Activated CD8-positive, alpha-beta T cell treated with anti-CD3 and anti-CD28 coated beads for 36 hours (primary cell): ENCODE measurements at places on chromosomes 11 and 22. TPM values are rescaled to one million over a fixed set of nuclear protein-coding genes. Genes with fewer than 3 reads are reported as not detected.

The CRYBA4 gene
- total RNA-seq = not detected

DNA sequence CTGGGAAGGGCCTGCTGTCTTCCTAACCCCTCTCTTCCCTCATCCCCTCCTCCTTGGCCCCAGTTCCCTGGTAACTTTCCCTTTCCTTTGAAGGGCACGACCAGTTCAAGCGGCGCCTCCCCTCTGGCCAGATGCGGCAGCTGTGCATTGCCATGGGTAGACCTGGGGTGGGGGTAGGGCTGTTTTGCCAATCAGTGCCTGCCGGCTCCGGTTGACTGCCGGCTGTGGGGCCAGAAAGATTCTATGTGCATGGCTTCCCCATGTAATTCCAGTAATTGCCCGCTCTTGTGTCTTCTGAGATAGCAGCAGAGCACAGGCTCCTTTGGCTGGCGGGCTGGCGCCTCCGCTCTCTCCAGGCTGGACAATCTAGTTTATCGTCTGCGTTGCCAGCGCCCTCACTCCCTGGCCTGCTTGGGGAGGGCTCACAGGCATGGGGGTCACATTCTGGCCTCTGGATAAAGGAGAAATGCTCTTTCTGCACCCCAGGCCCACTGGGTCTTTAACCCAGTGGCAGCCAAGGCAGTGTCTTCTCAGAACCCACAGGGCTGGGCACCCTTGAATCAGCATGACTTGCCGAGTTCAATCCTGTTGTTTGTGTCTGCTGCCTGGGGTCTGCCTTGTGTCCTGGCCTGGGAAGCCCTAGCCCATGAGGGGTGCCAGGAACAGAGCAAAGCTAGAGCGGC lies 9.4 kb downstream of the SIDT2 start:
- DNase-seq = no peak

DNA sequence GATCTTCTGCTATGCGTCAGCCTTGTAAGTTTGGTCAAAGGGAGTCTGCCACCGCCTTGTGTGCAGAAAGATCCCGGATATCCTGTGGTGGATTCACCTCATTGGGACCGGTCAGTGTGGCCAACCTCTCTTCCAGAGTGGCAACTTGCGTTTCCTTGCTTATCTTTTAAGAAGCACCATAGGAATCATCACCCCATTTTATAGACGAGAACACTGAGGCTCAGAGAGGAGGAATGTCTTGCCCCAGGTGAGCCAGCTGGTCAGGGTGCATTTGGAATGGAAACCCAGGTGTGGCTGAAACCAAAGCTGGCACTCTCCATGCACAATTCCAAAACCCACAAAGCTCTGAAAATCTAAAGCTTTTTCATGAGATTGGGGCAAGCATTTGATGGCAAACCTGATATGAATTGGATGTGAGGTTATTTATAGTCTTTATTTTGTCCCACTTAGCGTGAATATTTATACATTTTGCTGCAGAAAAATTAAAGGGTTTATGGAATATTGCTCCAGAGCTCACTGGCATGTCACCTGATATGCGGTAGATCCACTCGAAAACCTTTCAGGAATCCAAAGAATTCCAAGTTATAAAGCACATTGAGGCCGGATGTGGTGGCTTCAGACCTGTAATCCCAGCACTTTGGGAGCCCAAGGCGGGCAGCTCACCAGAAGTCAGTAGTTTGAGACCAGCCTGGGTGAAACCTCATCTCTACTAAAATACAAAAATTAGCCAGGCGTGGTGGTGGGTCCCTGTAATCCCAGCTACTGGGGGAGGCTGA lies 12.1 kb upstream of the EIF3D start:
- DNase-seq = no peak

DNA sequence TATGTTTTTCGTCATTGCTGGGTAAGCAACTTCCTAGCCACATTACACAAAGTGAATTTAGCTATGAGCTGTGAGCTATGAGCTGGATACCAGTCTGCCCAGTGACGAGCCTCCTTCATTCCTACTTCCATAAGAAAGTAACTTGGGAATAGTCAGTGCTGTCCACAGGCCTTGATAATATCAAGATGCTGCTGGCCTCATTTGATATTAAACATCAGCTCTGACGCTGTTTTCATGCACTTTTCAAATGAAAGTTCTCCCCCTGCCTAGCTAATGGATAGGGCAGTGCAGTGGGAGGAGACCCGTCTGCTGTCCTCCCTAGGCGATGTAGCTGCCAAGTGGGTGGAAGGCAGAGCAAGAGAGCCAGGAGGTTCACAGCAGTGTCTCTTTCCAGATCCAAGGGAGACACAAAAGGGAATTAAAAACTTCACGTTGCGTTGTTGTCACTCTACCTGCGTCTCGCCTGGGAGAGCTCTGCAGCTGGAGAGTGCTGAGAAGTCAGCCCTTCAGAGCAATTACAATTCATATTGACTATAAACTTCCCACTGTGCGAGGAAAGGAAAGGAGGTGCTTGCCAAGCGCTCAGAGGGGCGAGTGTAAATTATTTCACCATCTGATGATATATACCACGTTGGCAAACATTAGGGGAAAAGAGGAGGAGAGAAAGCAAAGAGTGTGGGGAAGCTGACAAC lies 861.4 kb downstream of the NTM start:
- no peak for DNase-seq

GRCh38 chr11:2976294-2977063 lies 15.7 kb downstream of the NAP1L4 start:
- no peak for DNase-seq

DNA sequence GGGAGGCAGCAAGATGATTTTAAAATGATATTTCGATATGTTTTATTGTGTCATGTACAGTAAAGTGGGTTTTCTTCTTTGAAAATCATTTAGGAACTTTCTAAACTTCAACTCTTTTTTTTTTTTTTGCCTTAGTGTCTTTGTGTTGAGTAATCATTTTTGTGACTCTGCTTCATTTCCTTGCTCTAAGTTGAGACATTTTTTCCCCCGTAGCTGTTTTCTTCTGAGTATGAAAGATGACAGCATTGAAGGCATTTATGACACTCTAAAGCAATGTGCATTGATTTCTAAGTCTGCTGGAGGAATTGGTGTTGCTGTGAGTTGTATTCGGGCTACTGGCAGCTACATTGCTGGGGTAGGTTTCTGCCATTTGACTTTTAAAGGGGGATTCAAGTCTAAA lies 23.5 kb downstream of the RRM1 start:
- no peak for DNase-seq

The CSNK2A3 gene
- 4.2 TPM for total RNA-seq

DNA sequence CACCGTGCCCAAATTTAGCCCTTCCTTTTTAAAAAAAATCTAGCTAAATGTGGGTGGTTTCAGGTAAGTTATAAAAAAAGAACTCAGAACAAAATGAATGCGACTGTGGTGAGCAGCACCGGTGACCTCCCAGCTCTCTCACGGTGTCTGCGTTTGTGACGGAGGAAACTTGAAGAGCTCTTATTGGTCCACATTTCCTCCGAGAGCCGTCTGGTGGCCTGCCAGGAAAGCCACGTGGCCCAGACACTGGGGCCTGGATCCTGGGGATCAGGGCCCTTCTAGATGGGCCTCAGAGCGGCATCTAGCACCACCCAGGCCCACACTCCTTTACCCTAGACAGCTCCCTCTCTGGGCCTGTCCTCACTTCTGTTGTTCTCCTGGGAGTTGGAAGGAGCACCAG lies 39.5 kb downstream of the B3GAT1 start:
- DNase-seq = no peak

GRCh38 chr11:5275369-5276110 lies 5.8 kb upstream of the HBE1 start:
- no peak for DNase-seq

GRCh38 chr11:60184824-60185511 lies 2.1 kb upstream of the MS4A6A start:
- DNase-seq = no peak

The SOX6 gene
- 0.36 TPM for total RNA-seq

The RAPSN gene
- 0.81 TPM for total RNA-seq

DNA sequence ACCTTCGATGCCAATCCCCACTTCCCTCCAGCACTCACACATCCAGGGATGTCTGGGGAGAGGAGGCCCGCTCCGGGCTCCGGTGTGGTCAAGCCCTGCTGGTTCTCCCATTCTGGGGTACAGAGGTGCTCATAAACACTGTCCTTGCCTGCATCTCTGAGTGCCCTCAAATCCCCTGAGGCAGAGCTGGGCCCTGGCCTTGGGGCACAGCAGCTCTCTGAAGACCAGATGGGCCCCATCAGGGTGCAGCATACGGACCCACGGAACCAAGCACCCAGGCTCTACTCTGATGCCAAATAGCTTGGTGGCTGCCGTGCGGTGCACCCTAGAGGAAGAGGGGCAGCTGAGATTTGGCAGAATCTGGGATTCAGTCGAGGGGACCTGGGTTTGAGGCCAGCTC lies 35.7 kb upstream of the NNMT start:
- DNase-seq = no peak

GRCh38 chr11:130997278-130997677 lies 81.0 kb upstream of the SNX19 start:
- no peak for DNase-seq

GRCh38 chr22:29300807-29301601 lies 5.4 kb upstream of the GAS2L1 start:
- DNase-seq = no peak

- no peak for DNase-seq
Observed at GRCh38 chr11:31424652-31425051, 55.0 kb downstream of the DNAJC24 start.

DNA sequence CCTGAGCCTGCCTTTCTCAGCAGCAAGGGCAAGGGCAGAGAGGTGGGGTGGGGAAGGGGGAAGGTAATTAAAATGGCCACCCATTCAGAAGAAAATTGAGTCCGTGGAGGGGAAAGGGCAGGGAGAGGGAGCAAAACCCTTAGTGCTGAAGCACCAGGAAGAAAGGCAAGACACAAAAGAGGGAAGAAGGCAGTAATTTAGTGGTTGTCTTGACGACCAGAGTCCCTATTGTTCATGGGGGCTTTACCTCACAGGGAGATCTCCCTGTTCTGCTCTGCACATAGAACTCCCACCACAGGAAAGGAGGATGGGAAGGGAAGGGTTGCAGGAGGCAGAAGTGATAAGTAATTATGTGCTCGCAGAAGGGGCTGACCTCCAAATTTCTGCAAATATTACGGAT lies 23.4 kb downstream of the SNX19 start:
- DNase-seq = no peak

The SPON1 gene
- 1.4 TPM for total RNA-seq

The MMP3 gene
- not detected for total RNA-seq

- DNase-seq = no peak
Observed at GRCh38 chr11:2458321-2458720, 13.5 kb downstream of the KCNQ1 start.

GRCh38 chr11:12163181-12163941 lies 53.0 kb downstream of the MICAL2 start:
- no peak for DNase-seq

- DNase-seq = no peak
Observed at GRCh38 chr22:42801252-42802080, 55.6 kb downstream of the ARFGAP3 start.

The EXPH5 gene
- 2.9 TPM for total RNA-seq

- DNase-seq = no peak
Observed at GRCh38 chr11:43486141-43486540, 127.4 kb downstream of the TTC17 start.

GRCh38 chr11:111245425-111245824 lies at the start of gene POU2AF2:
TSS of gene POU2AF2 (plus strand) at chr11:111245725. CDS start at chr11:111245854, 129 bp downstream.
- no peak for DNase-seq

The TRIM29 gene
- not detected for total RNA-seq

DNA sequence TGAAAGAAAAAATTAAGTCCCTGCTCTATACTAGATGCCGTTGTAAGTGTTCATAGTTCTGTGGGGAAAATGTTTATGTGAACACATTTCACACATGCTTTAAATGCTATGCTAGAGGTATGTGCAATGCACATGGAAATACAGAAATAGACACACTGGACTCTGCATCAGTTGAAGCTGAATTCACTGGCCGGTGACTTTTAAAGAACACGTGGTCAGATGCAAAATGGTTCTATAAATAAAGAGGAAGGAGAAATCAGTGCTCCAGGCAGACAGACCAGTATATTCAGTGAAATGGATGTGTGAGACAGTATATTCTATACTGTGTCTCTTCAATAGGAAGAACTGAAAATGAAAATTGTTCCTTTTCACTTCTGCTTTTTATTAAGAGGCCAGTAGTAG lies 29.9 kb downstream of the TRPC6 start:
- DNase-seq = no peak

- DNase-seq = no peak
Observed at GRCh38 chr11:112175599-112175952, 264 bp downstream of the BCO2 start.

The CLCF1 gene
- 0.81 TPM for total RNA-seq

GRCh38 chr11:27497284-27497866 lies 9.2 kb downstream of the LIN7C start:
- DNase-seq = no peak

GRCh38 chr22:24830205-24830979 lies 24.4 kb downstream of the SGSM1 start:
- DNase-seq = no peak

DNA sequence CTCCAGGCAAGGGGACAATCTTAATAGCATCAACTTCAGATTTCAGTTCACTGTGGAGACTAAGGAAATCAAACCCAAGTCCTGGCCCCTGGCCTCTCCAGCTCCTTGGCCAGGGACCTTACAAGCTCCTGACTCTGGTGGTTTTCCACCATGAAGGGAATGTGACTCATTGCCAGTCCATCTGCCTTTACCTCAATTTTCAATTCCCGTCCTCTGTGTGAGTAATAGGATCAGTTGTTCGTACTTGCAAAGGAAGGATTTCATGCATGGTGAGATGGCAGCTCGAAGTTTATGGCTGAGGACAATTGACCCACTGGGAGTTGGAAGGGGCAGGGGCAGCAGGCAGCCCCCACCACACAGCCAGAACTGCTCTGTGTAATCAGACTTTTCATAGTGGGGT lies 42.5 kb downstream of the INSC start:
- DNase-seq = no peak

DNA sequence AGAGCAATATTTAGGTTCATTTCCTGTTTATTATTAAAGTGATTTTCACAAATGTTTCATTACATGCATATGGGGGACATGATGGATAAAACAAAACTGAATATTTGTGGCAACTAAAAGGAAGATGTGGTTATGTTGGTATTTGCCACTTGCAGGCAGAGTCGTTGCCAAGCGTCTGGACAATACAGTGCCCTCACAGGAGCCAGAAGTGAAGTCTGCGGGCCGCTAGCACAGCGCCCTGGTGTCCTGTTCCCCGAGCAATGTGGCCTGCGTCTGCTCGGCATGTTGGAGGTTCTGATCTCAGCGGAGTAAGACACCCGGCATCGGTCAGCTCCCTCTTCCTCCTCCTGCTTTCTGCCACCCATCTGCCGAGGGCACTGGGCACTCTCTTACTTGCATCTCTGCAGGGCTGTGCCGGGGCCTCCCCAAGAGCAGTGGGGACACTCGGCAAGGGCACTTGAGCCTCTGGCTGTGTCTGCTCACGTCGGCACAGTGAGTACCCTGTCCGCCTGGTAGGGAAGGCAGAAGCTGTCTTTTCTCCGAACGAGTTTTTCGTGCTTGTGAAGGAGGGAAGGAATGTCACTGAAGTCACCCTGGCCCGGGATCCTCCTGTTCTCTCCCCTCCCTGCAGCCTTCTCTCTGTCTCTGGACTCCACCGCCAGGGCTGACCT lies 10.5 kb upstream of the TTLL12 start:
- no peak for DNase-seq

The FDX1 gene
- total RNA-seq = 17.2 TPM
